Fibroblast of skin of abdomen (primary cell): ENCODE measurements at places on chromosomes 2 and 18.

DNA sequence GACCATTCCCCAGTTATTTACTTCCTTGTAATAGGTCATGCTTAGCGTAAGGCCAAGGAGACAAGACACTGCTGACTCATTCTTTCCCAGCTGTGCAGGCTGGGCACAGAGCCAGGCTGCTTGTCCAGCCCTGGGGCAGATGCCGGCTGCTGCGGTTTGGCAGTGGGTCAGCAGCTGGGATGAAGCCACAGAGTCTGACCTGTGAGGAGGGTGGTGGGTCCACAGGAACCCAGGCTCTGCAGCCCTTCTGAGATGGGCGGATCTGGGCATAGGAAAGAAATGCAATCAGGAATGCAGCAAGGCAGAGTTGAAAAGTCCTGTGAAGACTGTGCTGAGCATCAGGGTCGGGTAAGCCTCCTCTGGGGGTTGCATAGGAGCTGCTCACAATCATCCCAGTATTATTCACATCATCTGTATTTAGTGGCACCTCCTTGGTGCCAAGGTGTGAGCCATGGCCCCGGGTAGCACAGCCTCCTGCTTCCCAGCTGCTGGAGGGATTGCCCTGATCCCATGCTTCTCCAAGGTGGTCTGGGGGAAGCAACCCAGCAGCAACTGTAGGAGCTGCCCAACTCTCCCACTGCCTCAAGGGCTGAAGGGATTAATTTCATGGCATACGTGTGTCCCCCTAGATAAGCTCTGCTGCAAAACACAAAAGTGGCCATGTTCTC lies 139.0 kb downstream of the DDX1 start:
- DNase-seq: peak; percentile 83

DNA sequence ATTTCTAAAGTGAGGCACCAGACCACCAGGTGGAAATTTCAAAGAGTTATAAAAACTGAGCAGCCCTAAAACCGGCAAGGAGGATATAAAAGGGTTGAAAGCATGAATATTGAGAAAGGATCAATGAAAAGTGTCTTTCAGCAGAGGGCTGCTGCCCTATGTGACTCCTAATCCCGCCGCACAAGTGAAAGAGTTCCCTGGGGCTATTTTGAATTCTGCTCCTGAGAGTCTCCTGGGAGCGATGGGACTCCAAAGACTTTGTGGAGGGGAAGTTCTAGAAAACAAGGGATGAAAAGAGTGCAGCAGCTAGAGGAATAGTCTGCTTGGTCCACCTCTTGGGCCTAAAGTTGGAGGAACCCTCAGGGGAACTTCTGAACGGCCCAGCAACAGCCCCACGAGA lies 205.2 kb downstream of the SP3 start:
- DNase-seq: no peak

DNA sequence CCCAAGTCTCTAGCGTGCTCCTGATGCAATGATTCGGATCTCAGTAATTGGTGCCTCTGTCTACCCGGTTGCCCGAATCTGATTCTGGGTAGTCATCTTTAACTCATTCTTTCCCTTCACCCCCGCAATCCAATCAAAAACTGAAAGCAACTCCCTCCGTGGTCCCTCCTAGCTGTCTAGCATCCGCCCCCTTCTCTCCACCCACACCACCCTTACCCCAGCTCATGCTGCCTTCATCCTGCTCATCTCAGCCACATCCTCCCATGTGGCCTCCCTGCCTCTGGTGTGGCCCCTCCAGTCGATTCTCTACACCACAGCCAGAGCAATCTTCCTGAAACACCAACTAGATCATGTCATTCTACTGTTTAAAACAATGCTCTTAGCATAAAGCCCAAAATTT lies 62.3 kb downstream of the TTC32 start:
- no peak for DNase-seq

DNA sequence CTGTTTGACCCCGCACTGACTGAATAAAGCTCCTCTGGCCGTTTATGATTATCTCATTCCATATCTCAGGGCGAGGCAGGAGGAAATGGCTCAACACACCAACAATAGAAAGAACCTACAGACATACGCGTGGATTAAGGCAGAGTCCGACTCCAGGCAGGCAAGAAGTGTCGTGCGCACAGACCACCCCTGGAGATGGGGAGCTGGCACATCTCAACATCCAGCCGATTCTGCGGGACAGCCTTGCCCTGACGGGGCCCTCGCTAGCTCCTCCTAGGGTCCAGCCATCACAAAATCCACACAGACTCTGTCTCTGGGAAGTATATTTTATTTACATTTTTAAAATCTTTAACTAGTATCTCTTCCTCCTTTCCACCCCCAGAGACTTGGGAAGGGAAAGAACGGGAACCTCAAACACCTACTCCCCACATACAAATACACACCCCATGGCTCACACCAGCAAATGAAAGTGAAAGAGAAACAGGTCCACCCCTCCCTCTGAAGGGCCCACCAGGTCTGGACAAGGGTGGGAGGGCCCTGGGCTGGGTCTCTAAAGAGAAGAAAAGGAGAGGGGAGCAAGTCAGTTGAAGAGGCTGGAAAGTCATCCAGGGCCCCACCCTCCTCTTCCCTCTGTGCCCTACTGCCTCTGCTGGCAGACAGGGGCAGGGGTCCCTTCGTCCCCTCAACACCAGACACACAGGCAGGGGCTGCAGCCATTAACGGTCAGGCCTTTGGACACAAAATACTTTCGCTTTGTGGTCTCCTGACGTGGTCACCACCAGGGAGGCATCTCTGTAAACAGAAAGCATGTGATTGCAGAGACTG lies 3.2 kb downstream of the GPBAR1 start:
- no peak for DNase-seq

DNA sequence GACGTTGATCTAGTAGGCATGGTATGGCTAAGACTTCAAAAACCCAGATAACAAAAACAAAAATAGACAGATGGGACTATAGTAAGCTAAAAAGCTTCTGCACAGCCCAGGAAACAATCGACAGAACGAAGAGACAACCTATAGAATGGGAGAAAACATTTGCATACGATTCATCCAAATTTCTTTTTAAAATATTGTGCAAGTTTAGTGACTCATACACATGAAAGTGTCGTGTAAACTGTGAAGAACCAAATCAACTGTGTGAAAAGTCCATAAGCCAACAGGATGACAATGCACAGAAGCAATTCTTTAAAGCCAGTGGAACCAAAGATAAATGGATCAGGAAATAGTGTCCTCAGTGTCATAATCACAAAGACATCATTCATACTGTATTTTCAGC lies 671.1 kb downstream of the RNF144A start:
- DNase-seq: peak; percentile 24

DNA sequence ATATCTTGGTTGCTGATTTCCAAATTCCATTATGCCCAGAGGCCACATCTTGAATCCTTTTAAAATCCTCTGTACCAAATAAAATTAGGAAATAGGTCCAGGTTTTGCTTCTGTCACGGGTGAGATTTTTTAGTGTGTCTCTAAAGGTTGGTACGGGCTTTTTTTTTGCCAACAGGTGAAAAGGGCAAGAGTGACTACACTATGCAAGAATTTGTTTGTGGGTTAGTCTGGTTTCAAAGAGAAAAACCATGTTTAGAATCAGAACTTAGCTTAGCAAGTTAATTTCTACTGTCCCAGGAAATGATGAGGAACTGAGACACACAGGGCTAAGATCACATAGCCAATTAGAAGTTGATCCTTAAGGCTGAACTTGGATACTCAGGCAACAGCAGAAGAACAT lies 41.7 kb downstream of the POLR1A start:
- no peak for DNase-seq

DNA sequence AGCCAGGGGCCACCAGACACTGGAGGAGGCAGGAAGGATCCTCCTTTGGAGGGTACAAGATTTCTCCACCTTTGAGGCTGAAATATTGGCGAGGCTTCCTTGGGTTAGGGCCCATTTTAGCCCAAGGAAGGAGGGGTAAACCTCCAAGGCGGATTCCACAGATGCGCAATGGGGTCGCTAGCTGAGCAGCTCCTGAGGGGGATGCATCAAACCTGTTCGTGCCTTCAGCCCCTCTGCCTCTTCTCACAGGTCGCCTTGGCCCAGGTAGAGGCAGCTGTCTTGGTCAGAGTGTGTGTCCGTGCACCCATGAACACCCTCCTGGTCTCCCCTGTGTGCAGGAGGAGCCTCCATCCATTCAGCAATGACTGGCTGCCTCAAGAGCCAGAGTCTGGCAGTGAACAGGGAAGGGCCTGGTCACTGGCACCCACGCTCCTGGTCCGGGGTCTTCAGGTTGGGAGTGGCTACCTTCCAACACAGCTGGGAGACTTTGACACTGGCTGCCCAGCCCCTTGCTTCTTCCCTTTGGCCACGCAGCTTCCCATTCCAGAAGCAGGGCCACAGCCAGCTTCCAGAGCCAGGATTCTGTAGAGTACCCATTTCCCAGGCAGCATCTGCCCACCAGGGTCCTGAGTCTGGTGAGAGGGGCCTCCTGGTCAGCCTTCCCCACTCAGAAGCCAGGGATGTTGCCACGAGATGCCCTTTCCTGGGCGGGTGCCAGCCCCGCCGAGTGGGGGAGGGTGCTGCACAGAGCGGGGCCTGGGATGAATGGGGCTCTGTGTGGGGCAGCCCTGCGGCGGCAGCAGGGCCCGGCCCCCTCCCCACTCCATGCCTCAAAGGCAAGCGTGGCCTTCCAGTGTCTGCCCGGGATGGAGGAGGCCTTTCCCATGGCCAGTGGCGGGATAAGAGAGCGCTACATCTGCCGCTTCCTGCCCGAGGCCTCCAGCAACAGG lies 95.8 kb upstream of the GPC1 start:
- DNase-seq: no peak

DNA sequence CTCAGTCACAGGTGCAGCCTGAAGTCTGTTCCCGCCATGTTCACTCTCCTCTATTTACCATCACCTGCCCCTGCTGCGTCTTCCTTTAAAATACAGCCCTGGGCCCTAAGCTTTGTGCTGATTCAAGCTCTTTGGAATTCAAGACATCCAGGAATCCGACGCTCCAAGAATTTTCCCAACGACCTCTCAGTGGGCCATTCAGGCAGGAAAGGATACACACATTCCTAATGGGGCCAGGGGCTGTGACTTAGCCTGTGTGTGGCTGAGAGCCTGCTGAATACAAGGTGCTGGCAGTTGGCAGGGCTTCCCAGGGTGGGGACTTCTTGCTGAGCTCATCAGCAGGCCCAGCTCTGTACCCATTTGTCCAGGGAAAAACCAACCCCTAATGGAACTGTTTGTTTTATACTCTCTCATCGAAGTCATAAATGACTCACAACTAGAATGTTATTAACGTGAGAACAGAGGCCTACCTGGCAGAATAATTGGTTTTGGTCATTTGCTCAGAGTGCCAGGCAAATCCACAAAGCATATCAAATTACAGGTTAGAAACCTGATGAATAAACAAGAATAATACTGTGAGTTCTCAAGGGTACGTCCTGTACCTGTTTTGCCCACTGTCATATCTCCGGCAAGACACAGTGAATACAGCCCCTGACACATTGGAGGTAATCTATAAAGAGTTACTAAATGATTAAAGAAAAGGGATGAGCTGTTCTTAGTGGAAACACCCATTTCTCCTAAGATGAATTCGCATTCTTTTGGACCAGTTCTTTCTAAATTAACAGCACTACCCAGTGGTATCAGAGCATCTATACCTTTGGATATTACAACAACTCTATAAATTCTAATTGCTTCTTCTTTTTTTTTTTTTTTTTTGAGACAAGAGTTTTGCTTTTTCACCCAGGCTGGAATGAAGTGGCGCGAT lies 12.6 kb upstream of the KCMF1 start:
- peak; percentile 92 for DNase-seq

- DNase-seq: no peak
Observed at GRCh38 chr2:219483451-219484342, 15.0 kb upstream of the GMPPA start.

- no peak for DNase-seq
Observed at GRCh38 chr2:180614776-180615175, 365.6 kb upstream of the UBE2E3 start.

GRCh38 chr2:14587119-14587518 lies 45.4 kb upstream of the LRATD1 start:
- peak; percentile 9 for DNase-seq

DNA sequence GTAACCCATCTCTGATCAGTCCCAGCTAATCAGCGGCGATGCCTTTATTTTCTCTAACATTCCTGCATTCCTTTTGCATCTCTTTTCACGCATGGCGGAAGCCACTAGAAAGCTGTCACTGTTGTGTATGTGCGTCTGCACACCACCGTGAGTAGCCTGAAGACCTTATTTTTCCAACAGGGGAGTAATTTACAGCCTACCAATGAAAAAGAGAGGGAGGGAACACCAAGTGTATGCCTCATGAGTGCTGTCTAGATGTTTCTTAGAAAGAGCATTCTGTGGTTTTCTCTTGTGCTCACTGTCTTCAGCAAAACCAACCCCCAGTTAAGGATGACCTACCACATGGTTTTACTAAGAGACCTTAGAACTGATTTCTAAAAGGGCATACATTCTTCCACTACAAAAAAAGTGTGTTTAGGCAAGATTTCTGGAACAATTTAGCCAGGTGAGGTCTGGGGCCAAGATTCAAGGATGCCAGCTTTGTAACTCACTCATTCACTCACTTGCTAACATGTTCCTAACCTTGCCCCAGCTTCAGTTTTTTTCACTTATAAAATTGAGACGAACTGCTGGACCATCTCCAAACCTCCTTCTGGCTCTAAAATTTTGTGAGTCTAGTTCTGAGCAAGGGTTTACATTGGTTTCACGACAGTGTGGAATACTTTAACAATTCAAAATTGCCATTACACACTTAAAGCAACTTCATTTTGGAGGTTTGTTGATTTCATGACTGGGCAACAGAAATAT lies 51.4 kb downstream of the BCL2 start:
- peak; percentile 46 for DNase-seq
